ENCODE measurements at places on chromosomes 1 and 21. TPM values are rescaled to one million over a fixed set of nuclear protein-coding genes. Genes with fewer than 3 reads are reported as not detected.
A peak's percentile ranks its signal among the peaks of the same experiment; 100 is the strongest.

The CRYBG2 gene
- total RNA-seq = 0.25 TPM

- no peak for DNase-seq
Observed at GRCh38 chr1:12284486-12284885, 54.7 kb downstream of the VPS13D start.

The ADORA1 gene
- total RNA-seq = not detected

The DSCAM gene
- total RNA-seq = not detected

The HCRTR1 gene
- total RNA-seq = 0.77 TPM

DNA sequence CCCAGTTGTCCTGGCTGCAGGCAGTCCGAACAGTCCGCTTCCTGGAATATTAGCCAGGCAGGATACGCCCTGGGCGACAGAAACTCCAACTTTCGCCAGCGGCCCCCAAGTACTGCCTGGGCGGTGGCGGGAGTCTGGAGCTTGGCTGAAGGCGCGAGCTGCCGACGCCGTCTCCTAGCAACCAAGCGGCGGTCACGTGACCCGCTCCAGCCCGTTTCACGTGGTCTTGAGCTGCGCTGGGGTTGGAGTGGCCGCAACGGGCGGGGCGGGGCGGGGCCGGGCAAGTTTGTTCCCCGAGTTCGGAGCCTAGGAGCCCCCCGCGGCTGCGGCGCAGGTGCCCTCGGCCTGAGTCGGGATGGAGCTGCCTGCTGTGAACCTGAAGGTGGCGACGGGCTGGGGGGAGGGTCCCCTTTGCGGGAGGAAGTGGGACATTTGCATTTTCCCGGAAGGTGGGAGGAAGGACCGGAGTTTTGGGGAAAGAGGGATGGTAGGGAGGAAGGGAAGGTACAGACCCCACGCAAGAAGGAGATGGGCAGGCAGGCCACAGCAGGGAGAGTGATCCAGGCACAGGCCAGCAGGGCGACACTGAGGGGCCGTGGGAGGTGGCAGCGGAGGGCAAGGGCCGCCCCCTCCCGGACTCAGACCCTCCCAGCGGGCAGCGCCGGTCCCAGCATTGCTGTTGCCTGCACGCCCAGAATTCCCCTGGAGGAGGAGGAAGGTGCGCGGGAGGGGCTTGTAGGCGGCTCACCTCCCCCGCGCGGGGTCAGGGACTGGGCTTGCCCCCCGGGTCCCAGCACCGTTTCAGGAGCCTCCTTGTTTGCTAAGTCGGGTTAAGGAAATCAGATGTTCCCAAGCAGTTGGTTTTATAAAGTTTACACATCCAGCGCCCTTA, at the start of gene AGTRAP:
AGTRAP (plus strand) TSS at position 283 of the 892 bp plus-strand sequence; CDS start at position 356, 73 bp downstream.
- DNase-seq = peak; percentile 90

DNA sequence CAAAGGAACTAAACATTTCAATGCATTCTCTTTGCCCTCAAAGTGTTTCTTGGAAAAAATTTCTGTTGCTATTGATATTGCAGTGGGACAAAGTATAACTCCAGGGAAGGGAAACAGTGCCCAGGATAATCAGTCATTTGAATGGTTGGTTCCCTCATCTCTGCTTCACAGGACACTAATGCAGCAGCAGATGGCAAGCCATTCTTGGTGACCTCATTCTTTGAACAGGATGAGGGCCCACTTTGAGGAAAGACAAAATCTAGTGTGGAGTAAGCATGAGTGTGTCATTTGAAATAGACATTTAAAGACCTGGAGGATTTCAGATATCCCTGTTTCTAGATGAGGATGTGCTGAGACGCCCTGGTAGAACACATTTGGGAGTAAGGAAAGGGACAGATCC, 32.3 kb downstream of the CHRM3 start:
- DNase-seq = no peak

All from dermis microvascular lymphatic vessel endothelial cell (primary cell).